RWPE1 (cell line): ENCODE measurements at places on chromosomes 6 and 20.

GRCh38 chr6:152122434-152122833, 315.0 kb downstream of the ESR1 start:
- no peak for DNase-seq

- no peak for DNase-seq
These were observed 1295.6 kb upstream of the CITED2 start for GRCh38 chr6:140670021-140670420.

- no peak for DNase-seq
These were observed 49.6 kb upstream of the GFRAL start for GRCh38 chr6:55277646-55278045.

- DNase-seq: no peak
These were observed 132.0 kb downstream of the PHACTR3 start for GRCh38 chr20:59736366-59736765.

DNA sequence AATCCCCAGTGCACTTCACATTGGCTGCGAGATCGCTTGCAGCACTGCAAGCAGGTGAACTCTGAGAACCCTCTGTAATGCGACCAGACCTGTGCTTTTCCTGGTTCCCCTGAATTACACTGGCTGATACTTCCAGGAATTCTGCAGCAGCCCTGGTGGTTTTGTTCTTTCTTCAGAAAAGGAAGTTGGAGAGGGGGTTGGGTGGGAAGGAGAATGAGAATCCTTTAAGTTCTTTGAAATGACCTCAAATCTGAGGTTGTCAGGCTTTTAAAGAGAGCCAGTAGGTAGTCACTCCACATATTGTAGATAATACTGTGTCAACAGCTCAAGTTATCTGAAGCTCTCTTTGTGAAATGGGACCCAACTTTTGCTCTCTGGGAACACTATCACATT, 62.4 kb downstream of the GCNT2 start:
- no peak for DNase-seq

DNA sequence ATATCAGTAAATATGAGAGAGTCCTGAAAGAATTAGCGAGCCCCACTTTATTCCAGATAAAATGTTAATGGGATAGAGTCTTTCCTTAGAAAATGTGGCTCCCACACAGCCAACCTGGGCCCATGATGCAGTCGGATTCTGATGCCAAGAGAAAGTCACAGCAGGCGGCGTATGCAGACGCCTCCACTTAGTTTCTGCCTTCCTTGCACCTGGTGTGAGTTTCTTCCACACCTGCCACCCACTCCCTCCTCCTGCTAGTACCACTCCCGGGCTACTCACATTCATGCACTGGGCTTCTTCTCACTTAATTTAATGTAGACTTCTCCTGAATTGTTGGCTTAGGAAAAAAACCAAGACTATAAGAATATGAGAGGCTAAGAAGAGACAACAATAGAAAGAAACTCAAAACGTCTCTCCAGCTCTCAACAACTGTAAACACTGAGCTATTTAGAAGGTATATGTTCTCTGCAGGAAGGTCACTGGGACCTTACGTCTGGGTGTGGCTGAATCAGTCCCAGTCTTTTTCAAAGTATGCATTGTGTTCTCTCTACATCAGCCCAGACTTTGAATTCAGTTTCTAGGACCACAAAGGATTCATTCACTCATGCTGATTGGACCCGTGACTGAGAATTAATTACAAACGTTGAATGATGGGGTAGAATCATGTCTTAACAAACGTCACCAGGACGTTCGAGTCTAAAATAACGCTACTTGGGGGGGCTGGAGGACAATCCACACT, 70.4 kb downstream of the GCNT2 start:
- no peak for DNase-seq

- DNase-seq: no peak
These were observed 24.7 kb downstream of the POFUT1 start for GRCh38 chr20:32232326-32232886.

DNA sequence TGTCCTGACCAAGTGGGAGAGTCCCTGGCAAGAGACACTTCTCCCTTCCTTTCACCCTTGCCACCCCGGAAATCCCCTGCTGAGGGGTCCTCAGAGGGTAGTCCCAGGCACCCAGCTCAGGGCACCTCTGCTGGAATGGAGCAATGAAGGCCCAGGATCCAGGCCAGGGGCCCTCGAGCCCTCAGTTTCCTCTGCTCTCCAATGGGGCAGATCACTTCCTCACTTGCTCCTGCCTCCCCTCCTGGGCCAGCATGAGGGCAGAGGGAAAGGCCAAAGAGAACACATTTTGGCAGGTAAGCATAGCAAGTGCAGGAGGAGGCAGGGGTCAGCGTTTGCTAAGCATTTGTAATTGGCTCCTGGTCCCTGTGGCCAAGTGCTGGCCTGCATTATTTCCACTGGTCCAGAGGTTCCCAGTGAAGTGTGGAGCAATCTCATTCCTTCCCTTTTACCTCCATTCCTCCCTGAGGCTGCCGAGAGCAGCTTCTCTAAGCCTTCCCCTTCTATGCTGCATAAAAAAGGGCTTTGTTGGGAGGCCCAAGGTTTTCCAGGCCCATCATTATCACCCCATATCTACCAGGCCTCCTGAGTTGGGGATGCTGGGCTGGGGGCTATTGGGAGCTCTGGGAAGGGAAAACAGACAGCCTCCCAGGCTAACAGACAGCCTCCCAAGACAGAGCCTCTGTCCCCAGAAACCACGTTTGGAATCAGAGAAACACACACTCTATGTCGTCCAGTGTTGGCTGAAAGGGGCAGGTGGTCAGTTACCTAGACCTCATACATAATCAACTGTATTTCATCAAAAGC, 28.8 kb upstream of the VEGFA start:
- no peak for DNase-seq
